ENCODE measurements at places on chromosomes 12 and 14.

GRCh38 chr12:64039281-64039871 lies 182.7 kb downstream of the KICS2 start:
- no peak for DNase-seq

DNA sequence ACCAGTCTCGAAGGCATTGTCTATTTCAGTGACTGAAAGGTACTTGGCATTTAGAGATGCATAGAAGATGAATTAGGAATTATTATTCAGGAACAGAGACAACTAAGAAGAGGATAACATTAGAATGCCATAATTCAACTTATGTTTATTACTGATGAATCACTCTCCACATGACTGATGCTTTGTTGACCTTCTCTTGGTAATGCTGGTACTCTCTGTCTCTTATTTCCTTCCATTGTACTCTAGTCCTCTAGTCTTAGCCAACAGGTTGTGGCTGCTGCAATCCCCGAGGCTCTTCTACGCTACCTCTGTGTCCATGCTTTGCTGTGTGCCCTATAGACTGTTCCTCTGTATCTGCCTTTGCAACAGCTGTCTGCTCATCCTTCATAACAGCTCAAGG lies 652.9 kb downstream of the NRXN3 start:
- no peak for DNase-seq

- no peak for DNase-seq
Observed at GRCh38 chr12:100490056-100490455, 16.4 kb downstream of the NR1H4 start.

DNA sequence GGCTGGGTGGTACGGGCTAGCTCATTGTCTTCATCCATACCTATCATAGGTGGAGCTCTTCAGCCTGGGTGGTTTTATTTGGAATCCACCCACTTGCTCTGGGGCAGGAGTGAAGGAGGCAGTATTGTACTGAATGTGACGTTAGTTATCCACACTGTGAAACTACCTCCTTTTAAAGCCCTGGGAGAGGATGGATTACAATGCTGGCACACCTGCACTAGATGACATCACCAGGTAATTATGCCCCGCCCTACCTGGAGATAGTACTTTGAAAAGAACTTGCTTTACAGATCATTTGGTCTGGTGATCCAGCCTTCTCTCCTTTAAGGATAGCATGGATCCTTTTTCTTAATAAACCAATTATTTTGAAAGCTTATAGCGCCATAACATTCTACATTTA lies 78.0 kb downstream of the B4GALNT3 start:
- DNase-seq, result no peak

- no peak for DNase-seq
Observed at GRCh38 chr12:9792961-9793617, 32.4 kb upstream of the CD69 start.

DNA sequence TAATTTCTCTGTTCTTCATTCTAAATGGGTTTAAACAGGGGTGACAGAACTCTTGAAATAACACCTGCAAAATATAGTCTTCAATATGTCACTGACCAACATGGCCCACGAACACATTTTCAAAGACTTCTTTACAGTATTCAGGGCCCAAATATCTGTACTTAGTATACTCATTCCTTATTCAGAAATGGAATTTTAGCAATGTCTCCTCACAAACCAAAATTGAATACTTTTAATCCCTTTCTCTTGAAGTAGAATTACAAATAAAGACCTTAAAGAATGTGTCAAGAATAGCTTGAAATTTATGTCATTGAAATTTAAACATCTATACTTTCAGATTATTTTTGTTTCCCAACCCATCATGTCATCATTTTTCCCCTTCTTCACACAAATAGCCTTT lies 263.1 kb downstream of the LRIG3 start:
- no peak for DNase-seq

- no peak for DNase-seq
Observed at GRCh38 chr12:78323226-78323625, 492.5 kb downstream of the NAV3 start.

- peak; percentile 59 for DNase-seq
Observed at GRCh38 chr14:100065111-100065871, at the start of gene EVL. Gene EVL (plus strand): TSS chr14:100065422. CDS start chr14:100065501, 79 bp downstream.

- no peak for DNase-seq
Observed at GRCh38 chr12:124294780-124295341, at the start of gene RFLNA. Gene RFLNA (plus strand): TSS chr12:124295093. CDS start chr12:124295430, 337 bp downstream.

- no peak for DNase-seq
Observed at GRCh38 chr12:20701106-20701505, 6.0 kb downstream of the SLCO1C1 start.

DNA sequence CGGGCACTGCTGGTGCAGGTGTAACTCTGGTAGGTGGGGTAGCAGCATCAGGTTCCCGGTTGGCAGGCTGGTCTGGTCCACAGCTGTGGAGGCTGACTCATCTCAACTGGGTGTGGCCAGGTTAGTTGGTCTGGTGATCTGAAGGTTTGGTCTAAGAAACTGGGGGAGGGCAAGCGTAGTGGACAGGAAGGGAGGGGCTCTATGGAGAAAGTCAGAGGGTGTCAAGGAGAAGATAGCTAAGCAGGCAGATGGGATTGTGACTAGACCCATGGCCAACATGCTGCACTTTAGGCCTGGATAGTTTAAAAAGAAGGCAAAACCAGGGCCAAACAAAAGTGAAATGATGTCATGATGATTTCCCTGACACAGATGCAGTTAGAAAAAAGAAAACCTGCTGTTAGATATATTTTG lies 7.9 kb downstream of the TRIM9 start:
- DNase-seq, result no peak

- DNase-seq, result no peak
Observed at GRCh38 chr12:104319028-104319427, 15.5 kb downstream of the EID3 start.

- no peak for DNase-seq
Observed at GRCh38 chr12:109744986-109745942, 31.6 kb downstream of the FAM222A start.

DNA sequence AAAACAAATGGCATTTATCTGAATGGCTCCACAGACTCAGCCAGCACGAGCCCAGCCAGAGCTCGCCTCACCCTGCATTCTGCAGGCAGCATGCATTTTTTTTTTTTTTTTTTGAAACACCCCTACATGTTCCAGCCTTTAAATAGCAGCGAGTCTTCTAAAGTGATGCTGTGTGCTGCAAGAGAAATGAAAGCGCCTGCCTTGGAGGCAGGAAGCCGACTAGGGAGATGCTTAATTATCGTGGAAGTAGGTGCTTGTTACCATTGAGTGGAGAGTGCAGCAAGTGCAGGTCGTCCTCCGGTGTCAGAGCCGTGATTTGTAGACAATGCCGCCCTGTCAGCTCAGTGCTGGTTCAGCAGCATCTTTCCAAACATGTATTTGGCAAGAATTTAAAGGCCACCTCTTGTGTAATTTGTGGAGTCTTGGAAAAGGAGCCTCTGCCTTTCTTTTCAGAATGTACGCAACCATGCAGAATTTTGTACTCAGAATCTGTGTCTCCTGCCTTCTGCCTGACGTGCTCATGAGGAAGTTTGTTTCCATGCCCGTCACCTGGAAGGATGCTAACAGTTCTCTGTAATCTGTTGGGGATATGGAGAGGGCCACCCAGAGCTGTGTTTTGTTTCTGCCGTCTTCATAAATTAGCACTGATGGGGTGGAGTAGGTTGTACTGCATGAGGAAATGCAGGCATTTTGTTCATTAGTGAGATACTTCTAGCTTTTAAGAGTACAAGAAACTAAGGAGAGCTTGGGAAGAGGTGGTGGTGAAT lies 345.9 kb upstream of the RGS6 start:
- no peak for DNase-seq

- no peak for DNase-seq
Observed at GRCh38 chr14:25699981-25700380, 650.0 kb upstream of the STXBP6 start.

DNA sequence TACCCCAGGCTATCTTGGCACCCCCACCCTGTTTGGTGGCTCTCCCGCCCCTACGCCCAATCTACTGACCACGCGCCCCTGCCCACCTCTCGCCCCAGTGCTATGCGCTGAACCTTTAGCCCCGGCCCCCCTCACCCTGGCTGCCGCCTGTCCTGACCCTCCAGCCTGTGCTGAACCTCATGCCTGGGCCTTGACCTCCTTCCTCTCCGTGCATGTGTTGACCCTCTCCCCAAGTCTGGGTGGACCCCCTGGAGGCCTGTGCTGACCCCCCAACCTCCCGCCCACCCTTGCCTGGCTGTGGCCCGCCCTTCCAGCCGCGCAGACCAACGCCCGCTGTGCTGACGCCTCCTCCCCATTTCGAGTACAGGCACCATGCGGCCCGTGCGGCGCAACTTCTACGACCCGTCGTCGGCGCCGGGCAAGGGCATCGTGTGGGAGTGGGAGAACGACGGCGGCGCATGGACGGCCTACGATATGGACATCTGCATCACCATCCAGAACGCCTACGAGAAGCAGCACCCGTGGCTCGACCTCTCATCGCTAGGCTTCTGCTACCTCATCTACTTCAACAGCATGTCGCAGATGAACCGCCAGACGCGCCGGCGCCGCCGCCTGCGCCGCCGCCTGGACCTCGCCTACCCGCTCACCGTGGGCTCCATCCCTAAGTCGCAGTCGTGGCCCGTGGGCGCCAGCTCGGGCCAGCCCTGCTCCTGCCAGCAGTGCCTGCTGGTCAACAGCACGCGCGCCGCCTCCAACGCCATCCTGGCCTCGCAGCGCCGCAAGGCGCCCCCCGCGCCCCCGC lies 20.7 kb downstream of the DTX1 start:
- DNase-seq, result no peak

DNA sequence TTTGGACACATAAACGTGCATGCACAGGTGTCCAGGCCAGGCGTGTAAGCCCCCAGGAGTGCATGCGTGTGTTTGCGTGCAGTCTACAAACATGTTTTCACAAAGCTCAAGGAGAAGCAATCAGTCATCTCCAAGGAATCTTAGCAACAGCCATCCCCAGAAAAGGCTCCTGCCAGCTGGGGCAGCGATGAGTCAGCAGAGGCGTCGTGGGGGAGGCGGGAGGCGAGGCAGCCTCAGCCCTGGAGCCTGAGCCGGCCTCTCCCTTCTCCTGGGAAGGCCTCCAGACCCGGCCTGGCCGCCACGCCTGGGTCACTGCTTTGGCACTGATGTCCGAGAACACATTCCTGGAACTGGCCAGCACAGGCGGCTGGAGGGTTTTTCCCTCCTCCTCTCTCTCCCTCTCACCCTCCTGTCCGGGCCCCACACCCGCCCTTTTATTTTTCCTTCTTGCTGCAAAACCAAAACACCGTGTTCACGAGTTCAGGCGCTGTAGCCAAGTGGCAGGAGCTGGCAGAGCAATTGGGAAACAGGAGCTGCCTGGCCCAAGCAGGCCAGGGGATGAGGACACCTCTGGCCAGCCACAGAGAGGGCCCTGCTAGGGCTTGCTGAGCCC lies 92.7 kb downstream of the LRRC74A start:
- no peak for DNase-seq

DNA sequence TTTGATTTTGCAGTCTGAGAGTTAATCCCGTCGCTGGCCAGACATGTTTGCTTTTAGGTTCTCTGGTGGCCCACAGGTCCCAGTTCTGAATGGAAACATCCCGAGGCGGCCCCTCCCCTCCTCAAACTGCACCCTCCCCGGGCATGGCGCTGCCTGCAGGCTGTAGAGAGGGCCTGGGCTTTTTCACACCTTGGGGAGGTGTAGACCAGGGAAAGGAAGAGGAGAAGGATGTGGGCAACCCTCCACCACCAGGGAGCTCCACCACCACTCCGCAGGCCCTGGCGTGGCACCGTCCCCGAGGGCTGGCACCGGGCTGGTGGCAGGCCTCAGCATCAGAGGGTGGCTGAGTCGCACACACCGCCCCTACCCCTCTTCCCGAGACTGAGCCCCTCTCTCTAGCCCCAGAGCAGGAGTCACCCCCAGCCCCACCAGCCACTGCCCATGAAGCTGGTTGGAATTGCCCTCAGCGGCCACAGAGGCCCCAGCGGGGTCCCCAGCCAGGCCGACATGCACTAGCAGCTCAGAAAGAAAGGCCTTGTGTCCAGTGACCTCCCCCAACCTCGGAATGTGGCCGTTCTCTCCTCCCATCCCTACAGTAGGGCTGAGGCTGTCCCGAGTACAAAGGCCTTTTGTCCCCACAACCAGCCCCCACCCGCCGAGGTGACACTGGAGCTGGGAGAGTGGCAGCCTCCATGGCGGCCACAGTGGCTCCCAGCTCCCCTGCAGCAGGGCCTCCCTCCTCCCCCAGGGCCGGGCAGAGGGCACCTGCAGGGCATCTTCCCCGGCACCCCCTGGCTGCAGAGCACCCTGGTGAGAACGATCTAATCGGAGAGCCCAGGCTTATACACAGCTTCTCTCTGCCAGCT lies 23.5 kb upstream of the INF2 start:
- peak; percentile 10 for DNase-seq

DNA sequence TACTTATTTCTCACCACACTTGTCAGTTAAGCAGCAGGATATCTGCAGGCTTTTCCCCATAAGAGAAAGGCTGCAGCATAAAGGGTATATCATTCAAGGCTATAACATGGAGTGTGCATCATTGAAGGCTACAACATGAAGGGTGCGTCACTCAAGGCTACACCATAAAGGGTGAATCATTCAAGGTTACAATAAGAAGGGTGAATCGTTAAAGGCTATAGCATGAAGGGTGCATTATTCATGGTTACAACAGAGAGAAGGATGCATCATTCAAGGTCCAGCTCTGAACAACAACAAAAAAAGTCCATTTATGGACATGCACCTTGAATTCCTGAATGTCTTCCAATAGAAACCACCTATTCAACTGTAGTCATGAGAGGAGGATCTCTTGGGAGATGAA lies 32.8 kb upstream of the LUM start:
- DNase-seq, result no peak

DNA sequence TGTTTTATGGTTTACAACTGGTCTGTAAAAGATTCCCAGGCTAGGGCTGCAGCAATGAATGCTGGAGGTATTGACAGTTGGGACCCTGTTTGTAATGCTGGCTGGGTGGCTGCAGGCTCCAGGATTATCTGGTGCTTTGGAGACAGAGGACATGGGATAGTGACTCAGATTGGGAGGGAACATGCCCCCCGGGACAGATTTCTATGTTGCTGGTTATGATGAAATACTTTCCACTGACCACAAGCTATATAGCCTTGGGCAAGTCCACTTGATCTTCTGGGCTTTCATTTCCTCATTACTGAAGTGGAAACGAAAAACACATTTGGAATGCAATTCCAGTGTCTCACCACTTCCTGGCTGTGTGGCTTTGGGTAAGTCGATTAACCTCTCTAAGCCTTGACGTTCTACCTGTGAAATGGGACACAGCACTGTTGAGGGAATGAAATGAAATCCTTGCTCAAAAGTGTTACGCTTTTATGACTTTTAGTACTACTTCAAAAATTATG lies 6.3 kb upstream of the TPCN1 start:
- DNase-seq, result no peak

DNA sequence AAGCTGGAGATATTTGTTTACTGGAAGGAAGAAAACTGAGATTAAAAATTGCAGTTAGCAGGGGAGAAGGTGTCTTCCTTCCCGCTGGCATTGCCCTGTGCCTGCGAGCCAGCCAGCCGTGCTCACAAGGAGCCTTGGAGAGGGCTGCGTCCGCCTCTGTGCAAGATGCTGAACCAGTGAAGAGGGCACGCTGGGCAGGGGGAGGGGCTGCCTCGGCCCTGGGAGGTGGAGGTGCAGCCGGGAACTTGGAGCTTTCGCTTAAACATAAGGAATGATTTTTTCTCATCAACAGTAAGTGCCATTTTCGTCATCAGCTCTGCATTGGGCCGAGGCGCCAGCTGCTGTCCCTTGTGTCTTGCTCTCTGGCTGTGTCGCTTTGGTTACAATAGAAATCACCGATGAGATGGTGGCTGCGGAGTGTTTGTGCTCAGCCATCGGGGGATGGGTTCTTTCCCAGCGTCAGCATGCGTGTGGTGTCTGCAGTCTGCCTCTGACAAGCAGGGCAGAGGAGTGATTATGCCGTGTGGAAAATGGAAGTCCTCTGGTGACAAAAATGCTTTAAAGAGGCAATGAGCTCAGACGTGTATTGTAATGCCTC lies 97.3 kb downstream of the ESR2 start:
- DNase-seq, result no peak

Data from stimulated activated CD4-positive, alpha-beta T cell treated with anti-CD3 and anti-CD28 coated beads, TNF-alpha, amount 100 ng/mL, for 1 hour (primary cell).